ENCODE measurements at places on chromosomes 6 and 20. TPM values are rescaled to one million over a fixed set of nuclear protein-coding genes. Genes with fewer than 3 reads are reported as not detected.

The PI16 gene
- not detected for total RNA-seq

The SPATS1 gene
- total RNA-seq, result not detected

The TMEM217 gene
- total RNA-seq, result 0.80 TPM

The TULP4 gene
- 25.4 TPM for total RNA-seq

The HRH3 gene
- not detected for total RNA-seq

The SSR1 gene
- 64.7 TPM for total RNA-seq

The F13A1 gene
- 5.4 TPM for total RNA-seq

The ATP6V1G2 gene
- 0.14 TPM for total RNA-seq

The NUP43 gene
- total RNA-seq, result 29.8 TPM

The ZNF341 gene
- 2.1 TPM for total RNA-seq

The SLX4IP gene
- total RNA-seq, result 2.2 TPM

The TINAG gene
- 17.9 TPM for total RNA-seq

The OR2H1 gene
- total RNA-seq, result not detected

The MANEA gene
- 14.4 TPM for total RNA-seq

The SMPDL3A gene
- total RNA-seq, result 3.5 TPM

The XKR7 gene
- total RNA-seq, result 0.17 TPM

The ADAM33 gene
- not detected for total RNA-seq

The TP53INP2 gene
- total RNA-seq, result 3.3 TPM

The DDX43 gene
- 1.8 TPM for total RNA-seq

The NT5DC1 gene
- 23.5 TPM for total RNA-seq

The CFB gene
- total RNA-seq, result 2.2 TPM

The FANCE gene
- total RNA-seq, result 14.9 TPM

The C6orf163 gene
- 0.58 TPM for total RNA-seq

The BTNL2 gene
- total RNA-seq, result not detected

The CCND3 gene
- total RNA-seq, result 54.2 TPM

The MYL9 gene
- total RNA-seq, result 31.7 TPM

The DNAH8 gene
- total RNA-seq, result not detected

The TSPO2 gene
- not detected for total RNA-seq

The NCOA6 gene
- 10.6 TPM for total RNA-seq

The TTLL9 gene
- not detected for total RNA-seq

The TIAM2 gene
- 9.9 TPM for total RNA-seq

The RNF182 gene
- 19.1 TPM for total RNA-seq

The VSX1 gene
- not detected for total RNA-seq

The BMP6 gene
- 0.29 TPM for total RNA-seq

The SNAP25 gene
- total RNA-seq, result 1.4 TPM

The COL11A2 gene
- 0.07 TPM for total RNA-seq

The RALGAPA2 gene
- total RNA-seq, result 13.8 TPM

The FAXC gene
- total RNA-seq, result 7.2 TPM

The MRPS26 gene
- total RNA-seq, result 128 TPM

The SRPK1 gene
- 115 TPM for total RNA-seq

The CHD6 gene
- total RNA-seq, result 22.3 TPM

The LY6G6F gene
- total RNA-seq, result not detected

The BRD2 gene
- 140 TPM for total RNA-seq

The NQO2 gene
- 12.7 TPM for total RNA-seq

The PNLDC1 gene
- total RNA-seq, result not detected

The C6orf15 gene
- 0.29 TPM for total RNA-seq

The CRISP3 gene
- total RNA-seq, result not detected

The ACTR5 gene
- 10.0 TPM for total RNA-seq

The ISM1 gene
- total RNA-seq, result 0.06 TPM

The IRAK1BP1 gene
- 2.8 TPM for total RNA-seq

The PI3 gene
- total RNA-seq, result not detected

The PROKR2 gene
- total RNA-seq, result not detected

The SGK2 gene
- 5.9 TPM for total RNA-seq

The ZNF184 gene
- 5.7 TPM for total RNA-seq

The UNC5CL gene
- 0.58 TPM for total RNA-seq

The BPIFB4 gene
- not detected for total RNA-seq

All from epithelial cell of proximal tubule (primary cell).